B cell (primary cell): ENCODE measurements at places on chromosomes 11 and 22. TPM values are rescaled to one million over a fixed set of nuclear protein-coding genes. Genes with fewer than 3 reads are reported as not detected.

The MAJIN gene
- total RNA-seq, result 0.71 and 0.95 TPM in 2 replicates

- no peak for DNase-seq
- H3K36me3 ChIP-seq, result no peaks in the 10 kb centered on the region
- H3K4me3 ChIP-seq, result no peak overlapping the region
- H3K27me3 ChIP-seq, result no peaks in the 10 kb centered on the region
These were observed 107.7 kb downstream of the CRYBB2 start for GRCh38 chr22:25327018-25327755.

- no peak overlapping the region for H3K4me3 ChIP-seq
- H3K36me3 ChIP-seq, result no peaks in the 10 kb centered on the region
- no peak for DNase-seq
- H3K27ac ChIP-seq, result no peak overlapping the region
- peaks cover 19% of the 10 kb centered on the region for H3K4me1 ChIP-seq
These were observed 2.5 kb downstream of the DCHS1 start for GRCh38 chr11:6653097-6653496.

The C11orf87 gene
- not detected in 2 replicates for total RNA-seq

- no peak overlapping the region for H3K27ac ChIP-seq
- peaks cover 15% of the 10 kb centered on the region for H3K4me1 ChIP-seq
- DNase-seq, result peak; percentile 15
- no peak overlapping the region for H3K4me3 ChIP-seq
- H3K27me3 ChIP-seq, result no peaks in the 10 kb centered on the region
These were observed 9.6 kb upstream of the CD248 start for GRCh38 chr11:66326261-66327111.

- H3K27ac ChIP-seq, result no peak overlapping the region
- no peak for DNase-seq
- no peak overlapping the region for H3K4me3 ChIP-seq
- H3K36me3 ChIP-seq, result no peaks in the 10 kb centered on the region
- peaks cover 9% of the 10 kb centered on the region for H3K4me1 ChIP-seq
- H3K27me3 ChIP-seq, result peaks cover 21% of the 10 kb centered on the region
These were observed 1.7 kb upstream of the ME3 start for GRCh38 chr11:86673872-86674750.
